ENCODE measurements at places on chromosomes 7 and 10.
A peak's percentile ranks its signal among the peaks of the same experiment; 100 is the strongest.

- no peak overlapping the region for H3K27ac ChIP-seq
- no peak overlapping the region for H3K4me3 ChIP-seq
- H3K36me3 ChIP-seq: no peaks in the 10 kb centered on the region
- H3K4me1 ChIP-seq: peaks cover 3% of the 10 kb centered on the region
Measured at GRCh38 chr10:7592627-7593026, 74.1 kb downstream of the ITIH5 start.

- DNase-seq: no peak
- no peaks in the 10 kb centered on the region for H3K4me1 ChIP-seq
Measured at GRCh38 chr7:132501956-132502355, 74.3 kb downstream of the PLXNA4 start.

DNA sequence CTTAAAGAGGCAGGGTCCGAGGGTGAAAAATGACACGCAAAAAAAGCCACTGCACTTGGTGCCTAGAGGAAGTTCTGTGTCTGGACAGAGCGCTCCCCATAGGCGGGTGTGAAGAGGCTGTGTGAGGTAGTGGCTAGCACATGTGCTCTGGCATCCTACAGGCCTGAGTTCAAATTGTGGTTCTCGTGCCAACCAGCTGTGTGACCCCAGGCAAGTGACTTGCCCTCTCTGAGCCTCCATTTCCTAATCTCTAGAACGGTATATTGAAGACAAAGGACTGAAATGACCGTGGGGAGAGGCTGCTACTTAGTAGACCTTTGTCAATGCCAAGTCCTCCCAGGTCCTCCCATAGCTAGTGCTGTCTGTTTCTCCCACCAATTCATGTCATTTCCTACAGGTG is 79.1 kb upstream of the MYL10 start:
- H3K27ac ChIP-seq: no peak overlapping the region
- no peaks in the 10 kb centered on the region for H3K27me3 ChIP-seq
- DNase-seq: no peak
- H3K4me3 ChIP-seq: no peak overlapping the region

- no peak overlapping the region for H3K27ac ChIP-seq
- no peak overlapping the region for H3K4me3 ChIP-seq
- H3K4me1 ChIP-seq: no peaks in the 10 kb centered on the region
- peaks cover 2% of the 10 kb centered on the region for H3K27me3 ChIP-seq
- no peak for DNase-seq
Measured at GRCh38 chr10:102413053-102413705, 5.4 kb downstream of the PSD start.

- H3K4me1 ChIP-seq: peaks cover 6% of the 10 kb centered on the region
- no peak for DNase-seq
- no peaks in the 10 kb centered on the region for H3K27me3 ChIP-seq
- no peak overlapping the region for H3K27ac ChIP-seq
- no peak overlapping the region for H3K4me3 ChIP-seq
- no peaks in the 10 kb centered on the region for H3K36me3 ChIP-seq
Measured at GRCh38 chr10:72810976-72811375, 82.6 kb upstream of the OIT3 start.

DNA sequence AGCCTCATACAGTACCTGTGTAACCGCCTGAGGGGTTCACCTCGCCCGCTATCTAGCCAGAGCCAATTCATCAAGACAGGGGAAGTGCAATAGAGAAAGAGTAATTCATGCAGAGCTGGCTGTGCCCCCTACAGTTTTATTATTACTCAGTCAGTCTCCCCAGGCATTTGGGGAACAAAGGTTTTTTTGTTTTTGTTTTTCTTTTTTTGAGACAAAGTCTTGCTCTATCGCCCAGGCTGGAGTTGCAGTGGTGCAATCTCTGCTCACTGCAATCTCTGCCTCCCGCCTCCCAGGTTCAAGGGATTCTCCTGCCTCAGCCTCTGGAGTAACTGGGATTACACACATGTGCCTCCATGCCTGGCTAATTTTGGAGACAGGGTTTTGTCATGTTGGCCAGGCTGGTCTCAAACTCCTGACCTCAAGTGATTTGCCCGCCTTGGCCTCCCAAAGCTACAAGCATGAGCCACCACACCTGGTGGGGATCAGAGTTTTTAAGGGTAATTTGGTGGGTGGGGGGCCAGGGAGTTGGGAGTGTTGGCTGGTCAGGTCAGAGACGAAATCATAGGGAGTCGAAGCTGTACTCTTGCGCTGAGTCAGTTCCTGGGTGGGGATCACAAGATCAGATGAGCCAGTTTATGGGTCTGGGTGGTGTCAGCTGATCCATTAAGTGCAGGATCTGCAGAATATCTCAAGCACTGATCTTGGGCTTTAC is 116.5 kb downstream of the MARCHF5 start:
- H3K27me3 ChIP-seq: no peaks in the 10 kb centered on the region
- no peak for DNase-seq
- no peaks in the 10 kb centered on the region for H3K4me1 ChIP-seq
- H3K36me3 ChIP-seq: no peaks in the 10 kb centered on the region
- peak overlapping the region; percentile 46 for H3K27ac ChIP-seq

- peak; percentile 22 for DNase-seq
- H3K27me3 ChIP-seq: no peaks in the 10 kb centered on the region
- H3K4me1 ChIP-seq: peaks cover 31% of the 10 kb centered on the region
- no peaks in the 10 kb centered on the region for H3K36me3 ChIP-seq
- H3K27ac ChIP-seq: no peak overlapping the region
Measured at GRCh38 chr7:82594665-82595064, 151.1 kb upstream of the CACNA2D1 start.

DNA sequence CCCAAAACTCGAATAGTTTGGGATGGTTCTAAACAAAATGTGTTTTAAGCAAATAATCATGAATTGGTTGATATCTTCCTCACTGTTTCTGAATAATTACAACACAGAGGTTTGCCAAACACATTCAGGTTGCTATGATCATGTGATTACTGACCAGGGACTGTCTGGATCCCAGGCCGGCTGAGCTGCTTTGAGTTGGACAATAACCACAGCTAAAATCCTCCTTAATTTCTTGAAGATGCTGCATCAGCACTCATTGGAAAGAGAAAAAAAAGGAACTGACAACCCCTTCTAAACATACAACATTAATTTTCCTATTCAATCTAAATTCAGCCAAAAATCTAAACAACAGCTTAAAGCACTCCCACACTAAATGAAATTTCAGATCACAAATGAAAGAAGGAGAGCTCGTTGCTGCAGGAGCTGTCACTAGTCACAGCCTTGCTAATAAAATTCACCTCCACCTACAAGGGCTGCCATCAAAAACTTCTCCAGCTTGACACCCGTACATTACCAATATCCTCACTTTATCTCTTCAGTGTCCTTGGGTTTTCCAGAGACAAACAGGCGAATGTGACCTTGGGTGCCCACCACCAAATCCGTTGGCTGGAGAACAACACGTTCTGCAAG is 560.2 kb downstream of the KCNMA1 start:
- H3K27ac ChIP-seq: no peak overlapping the region
- no peaks in the 10 kb centered on the region for H3K36me3 ChIP-seq
- no peaks in the 10 kb centered on the region for H3K27me3 ChIP-seq
- no peaks in the 10 kb centered on the region for H3K4me1 ChIP-seq
- no peak for DNase-seq

DNA sequence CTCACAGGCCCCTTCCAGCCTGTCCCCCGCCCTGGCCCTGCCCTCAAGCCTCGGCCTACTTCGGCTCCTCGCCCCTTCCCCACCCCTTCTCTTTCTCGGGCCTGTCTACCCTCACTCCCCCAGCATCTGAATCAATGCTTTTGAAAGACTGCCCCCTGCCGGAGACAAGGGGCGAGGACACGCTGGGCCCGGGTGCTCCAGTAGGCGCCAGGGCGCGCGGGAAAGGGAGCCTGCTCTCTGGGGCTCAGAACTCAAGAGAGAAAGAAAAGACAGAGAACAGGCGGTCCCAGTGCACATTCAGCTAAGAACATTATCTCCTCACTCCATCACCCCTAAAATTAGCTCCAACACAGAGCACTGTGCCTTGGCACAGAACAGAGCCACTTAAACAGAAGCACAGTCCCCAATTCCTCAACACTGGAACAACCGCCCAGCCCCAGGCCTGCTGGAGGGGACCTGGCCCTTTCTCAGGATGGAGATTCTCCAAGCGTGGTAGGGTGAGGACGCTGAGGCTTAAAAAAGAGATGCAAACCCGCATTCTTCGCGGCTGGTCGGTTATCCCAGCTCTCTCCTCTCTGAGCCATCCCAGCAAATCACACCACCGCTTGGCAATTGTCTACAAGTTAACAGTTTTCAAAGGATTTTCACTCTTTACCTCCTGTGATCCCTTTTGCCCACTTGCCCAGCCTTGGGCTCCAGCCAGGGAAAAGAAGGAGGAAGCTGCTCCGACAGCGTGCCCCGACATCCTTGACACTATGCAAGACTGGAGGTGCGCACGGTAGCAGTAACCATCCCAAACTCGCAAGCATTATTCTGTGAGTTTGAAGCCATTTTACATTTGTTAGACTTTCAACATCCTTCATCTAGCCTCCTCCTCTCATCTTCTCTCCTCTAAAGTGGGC is 2.1 kb downstream of the GIGYF1 start:
- no peak overlapping the region for H3K27ac ChIP-seq
- H3K27me3 ChIP-seq: no peaks in the 10 kb centered on the region
- H3K36me3 ChIP-seq: no peaks in the 10 kb centered on the region
- peak; percentile 86 for DNase-seq

DNA sequence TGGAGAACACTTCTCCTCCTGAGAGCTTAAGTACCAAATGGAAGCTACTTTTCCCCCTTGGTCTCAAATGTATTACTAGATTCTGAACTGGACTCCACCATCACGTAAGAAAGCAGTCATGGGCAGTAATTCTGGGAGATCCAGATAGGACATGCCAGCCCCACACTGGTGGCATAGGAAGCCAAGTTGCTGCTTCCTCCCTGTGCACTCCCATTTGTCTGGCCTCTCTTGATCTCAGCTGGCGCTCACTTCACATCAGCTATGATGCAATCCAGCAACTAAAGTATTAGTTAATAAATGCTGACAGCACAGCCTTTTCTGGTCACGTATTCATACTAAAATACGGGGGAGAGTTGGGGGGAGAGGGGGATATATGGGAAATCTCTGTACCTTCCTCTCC is 3.4 kb upstream of the IL6 start:
- no peak overlapping the region for H3K27ac ChIP-seq
- H3K4me1 ChIP-seq: peaks cover 6% of the 10 kb centered on the region
- DNase-seq: no peak
- no peak overlapping the region for H3K4me3 ChIP-seq

GRCh38 chr10:133455196-133455595 is 1.5 kb downstream of the SCART1 start:
- H3K27ac ChIP-seq: no peak overlapping the region
- H3K4me3 ChIP-seq: no peak overlapping the region
- H3K27me3 ChIP-seq: no peaks in the 10 kb centered on the region

- no peak overlapping the region for H3K4me3 ChIP-seq
- no peak for DNase-seq
- H3K27me3 ChIP-seq: no peaks in the 10 kb centered on the region
- H3K4me1 ChIP-seq: no peaks in the 10 kb centered on the region
- no peak overlapping the region for H3K27ac ChIP-seq
Measured at GRCh38 chr7:89685287-89685686, 469.0 kb upstream of the STEAP1 start.

DNA sequence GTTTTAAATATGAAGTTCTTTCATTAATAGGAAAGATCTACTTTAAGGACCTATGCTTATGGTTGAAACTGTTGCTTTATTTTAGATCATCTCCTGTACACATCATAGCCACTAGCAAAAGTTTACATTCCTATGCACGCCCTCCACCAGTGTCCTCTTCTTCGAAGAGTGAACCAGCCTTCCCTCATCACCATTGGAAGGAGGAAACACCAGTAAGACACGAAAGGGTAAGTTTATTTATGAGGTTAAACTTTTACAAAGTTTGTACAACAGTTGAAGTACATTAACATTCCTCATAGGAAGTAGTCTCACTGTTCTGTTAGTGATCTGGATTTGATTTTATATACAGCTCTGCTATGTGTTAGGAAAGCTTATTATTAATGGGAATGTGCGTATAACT is 16.9 kb downstream of the HBP1 start:
- H3K36me3 ChIP-seq: peaks cover 59% of the 10 kb centered on the region
- H3K27ac ChIP-seq: no peak overlapping the region
- H3K27me3 ChIP-seq: no peaks in the 10 kb centered on the region
- H3K4me3 ChIP-seq: no peak overlapping the region
- H3K4me1 ChIP-seq: no peaks in the 10 kb centered on the region

DNA sequence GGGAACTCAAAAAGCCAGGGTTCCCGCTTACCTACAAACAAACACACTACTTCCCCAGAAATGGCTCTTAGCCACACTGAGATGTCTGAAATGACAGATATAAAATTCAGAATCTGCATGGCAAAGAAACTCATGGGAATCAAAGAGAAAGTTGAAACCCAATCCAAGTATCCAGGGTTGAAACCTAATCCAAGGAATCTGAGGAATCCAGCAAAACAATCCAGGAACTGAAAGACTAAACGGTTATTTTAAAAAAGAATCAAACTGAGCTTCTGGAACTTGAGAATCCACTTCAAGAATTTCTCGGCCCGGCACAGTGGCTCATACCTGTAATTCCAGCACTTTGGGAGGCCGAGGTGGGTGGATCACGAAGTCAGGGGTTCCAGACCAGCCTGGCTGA is 568.8 kb downstream of the POM121L12 start:
- no peaks in the 10 kb centered on the region for H3K27me3 ChIP-seq
- H3K36me3 ChIP-seq: no peaks in the 10 kb centered on the region
- no peak overlapping the region for H3K27ac ChIP-seq
- DNase-seq: no peak

- peaks cover 30% of the 10 kb centered on the region for H3K36me3 ChIP-seq
- no peaks in the 10 kb centered on the region for H3K27me3 ChIP-seq
- peaks cover 28% of the 10 kb centered on the region for H3K4me1 ChIP-seq
- H3K27ac ChIP-seq: no peak overlapping the region
Measured at GRCh38 chr7:130894146-130894908, 160.3 kb upstream of the KLF14 start.

Data from common myeloid progenitor, CD34-positive (primary cell).